CD8-positive, alpha-beta memory T cell (primary cell): ENCODE measurements at places on chromosomes 11 and 22.
A peak's percentile ranks its signal among the peaks of the same experiment; 100 is the strongest.

DNA sequence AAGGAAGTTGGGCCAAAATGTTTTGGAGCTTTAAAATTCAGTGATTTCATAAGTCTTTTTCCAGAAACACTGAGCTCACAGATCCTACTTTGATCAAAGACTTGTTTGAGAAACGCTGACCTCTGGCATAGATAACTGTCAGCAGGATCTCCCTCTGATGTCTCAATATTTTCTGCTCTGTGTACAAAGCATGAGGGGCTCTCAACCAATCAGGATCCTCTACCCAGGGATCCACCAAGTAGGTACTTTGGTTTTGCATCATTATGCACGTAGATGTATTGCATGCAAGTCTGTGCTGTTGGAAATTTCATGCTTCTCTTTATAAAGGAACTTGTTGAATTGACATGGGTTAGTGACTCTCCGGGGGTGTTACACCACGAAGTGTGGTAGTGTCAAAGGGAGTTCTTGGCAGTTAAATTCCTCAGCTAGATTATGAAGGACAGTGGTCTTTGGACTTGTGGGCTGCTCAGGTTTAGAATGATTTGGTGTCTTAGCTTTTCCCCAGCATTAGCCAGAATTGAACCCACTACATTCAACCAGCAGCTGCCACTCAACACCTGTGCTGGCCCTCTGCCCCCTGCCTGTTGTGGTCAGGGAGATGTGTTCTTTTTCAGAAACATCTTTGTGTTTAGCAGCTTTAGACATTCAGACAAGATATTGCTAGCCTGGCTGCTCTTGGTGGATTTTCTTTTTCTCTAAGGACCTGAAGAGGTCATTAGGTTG is 1.7 kb upstream of the DIXDC1 start:
- DNase-seq = no peak

DNA sequence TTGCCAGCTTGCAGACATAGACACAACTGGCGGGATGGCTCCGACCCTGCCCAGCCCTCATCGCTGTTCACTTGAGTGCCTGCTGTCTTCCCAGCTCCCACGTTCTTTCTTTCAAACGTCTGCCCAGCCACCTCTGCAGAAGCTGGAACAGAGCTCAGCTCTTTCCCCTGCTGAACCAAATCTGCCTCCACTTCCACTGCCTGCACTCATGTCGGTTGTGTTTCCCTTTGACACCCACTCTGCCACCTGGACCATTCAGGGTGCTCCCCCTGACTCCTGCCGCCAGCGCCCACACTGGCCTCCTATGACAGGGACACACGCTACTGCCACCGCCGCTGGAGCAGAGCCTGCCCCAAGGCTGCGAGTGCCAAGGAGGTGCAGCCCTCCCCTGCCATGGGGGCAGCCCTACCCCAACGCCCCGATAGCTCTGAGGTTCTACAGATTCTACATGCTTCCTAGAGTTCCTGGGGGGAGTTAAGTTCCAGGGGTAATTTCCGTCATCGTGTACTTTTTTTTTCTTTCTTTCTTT is 37.9 kb downstream of the TST start:
- no peak for DNase-seq

- no peak for DNase-seq
Measured at GRCh38 chr11:69504576-69505335, 23.3 kb downstream of the LINC01488 start.

DNA sequence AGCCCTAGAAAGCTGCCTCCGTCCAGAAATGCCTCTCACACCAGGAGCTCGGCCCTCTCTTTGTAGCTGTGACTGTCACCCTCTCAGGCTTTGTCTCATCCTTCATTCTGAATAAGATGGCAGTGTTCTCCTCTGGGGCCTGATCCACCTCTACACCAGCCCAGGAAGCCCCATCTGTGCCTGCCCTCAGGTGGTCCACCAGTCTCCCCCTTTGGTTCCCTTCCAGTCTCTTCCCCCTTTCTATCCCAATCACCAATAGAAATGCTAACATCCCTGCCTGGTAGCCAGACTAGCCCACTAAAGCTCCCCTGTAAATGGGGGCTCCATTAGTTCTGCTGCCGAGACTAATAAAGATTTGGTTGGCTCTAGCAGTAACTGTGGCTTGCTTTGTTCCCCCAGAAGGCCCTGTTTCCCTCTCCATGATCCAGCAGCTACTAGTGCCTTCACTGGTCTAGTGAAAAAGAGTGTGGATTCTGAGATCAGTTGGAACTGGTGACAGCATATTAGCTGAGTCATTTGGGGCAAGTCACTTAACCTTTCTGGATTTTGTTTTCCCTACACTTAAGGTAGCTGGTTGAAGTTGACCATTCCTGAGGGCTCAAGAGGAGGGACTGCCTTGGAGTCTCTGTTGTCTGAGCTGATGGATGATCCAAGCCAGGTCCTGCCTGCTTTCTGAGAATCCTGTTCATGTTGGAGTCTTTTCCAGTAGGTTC is 16.2 kb downstream of the PLEKHB1 start:
- no peak for DNase-seq

GRCh38 chr11:111624608-111625007 is 22.4 kb downstream of the SIK2 start:
- DNase-seq = no peak

DNA sequence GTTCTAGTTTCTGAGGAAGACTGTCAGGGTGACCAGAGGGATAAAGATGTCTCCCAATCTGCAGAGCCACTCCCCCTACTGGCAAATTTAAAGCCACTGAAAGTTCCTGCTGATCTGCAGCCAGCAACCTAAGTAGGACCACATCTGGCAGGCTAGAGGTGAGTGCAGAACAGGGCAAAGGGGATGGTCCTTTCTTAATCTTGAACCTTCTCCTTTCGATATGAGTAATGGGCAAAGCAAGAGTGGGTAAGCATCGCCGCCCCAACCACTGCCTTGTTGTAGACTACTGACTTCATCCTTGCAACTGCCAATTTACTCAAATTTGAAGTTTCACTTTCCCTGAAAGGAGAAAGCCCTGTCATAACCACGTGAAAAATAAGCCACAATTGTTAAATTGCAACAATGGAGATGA is 30.7 kb downstream of the SCUBE2 start:
- DNase-seq = no peak

DNA sequence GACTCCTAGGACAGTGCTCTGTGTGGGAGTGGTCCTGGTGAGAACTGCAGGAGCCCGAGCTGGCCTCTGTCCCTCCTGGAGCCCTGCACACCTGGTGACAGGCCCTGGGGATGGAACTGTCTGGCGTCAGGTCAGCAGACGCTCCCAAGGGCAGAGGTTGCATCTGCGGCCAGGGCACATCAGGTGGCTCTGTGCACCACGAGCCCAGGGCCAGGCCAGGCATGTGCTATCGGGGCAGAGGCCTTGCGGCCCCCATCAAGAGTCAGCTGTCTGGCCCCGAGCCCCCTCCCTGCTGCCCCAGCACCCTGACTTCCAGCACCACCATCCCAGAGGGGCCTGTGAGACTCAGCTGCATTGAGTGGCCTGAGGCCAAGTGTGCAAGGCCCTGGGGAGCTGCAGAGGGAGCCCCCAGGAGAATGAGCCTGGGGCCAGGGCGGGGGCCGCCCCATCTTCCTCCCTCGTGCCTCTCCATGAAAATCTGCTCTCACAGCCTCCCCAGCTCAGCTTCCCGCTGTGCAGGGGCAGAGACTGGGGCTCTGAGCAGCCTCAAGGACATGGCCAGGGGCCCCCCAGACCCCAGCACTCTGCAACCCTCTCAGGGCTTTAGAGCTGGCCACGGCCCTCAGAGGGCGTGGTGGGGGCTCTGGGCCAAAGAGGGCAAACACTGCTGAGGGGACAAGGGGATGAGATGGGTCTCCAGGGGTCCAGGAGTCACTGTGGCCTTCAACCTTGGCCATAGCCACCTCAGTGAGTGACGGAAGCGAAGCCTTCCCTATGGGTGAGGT is 56.4 kb downstream of the RTL6 start:
- no peak for DNase-seq

DNA sequence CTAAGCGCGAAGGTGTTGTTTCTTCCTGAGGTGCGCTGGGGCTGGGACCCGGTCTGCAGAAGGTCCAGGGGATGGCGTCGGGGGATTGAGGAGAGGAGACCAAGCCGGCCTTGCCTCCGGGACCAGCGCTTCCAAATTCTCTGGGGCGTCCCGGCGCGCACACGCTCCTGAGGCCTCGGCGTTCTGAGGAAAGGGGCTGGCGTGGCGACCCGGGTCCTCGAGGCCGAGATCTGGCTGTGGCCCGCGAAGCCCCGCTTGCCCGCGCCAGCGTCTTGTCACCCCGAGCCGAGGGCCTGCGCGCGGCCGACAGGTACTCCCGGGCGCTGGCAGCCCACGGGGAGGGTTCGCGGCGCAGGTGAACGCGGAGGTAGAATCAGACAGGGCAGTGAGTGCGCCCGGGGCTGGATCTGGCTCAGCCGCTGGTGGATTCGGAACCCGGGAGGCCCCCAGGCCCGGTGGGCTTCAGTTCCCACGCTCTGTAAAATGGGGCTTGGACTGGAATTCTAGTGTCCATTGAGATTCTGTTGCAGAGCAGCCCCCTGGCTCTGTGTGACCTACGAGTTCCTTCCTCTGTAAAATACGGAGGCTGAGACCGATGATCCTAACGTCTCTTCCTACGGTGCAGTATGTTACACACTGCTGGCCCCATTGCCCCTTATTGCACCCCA is 14.7 kb downstream of the SSH3 start:
- peak; percentile 64 for DNase-seq

- peak; percentile 67 for DNase-seq
Measured at GRCh38 chr22:29310863-29311339, 4.5 kb downstream of the GAS2L1 start.

DNA sequence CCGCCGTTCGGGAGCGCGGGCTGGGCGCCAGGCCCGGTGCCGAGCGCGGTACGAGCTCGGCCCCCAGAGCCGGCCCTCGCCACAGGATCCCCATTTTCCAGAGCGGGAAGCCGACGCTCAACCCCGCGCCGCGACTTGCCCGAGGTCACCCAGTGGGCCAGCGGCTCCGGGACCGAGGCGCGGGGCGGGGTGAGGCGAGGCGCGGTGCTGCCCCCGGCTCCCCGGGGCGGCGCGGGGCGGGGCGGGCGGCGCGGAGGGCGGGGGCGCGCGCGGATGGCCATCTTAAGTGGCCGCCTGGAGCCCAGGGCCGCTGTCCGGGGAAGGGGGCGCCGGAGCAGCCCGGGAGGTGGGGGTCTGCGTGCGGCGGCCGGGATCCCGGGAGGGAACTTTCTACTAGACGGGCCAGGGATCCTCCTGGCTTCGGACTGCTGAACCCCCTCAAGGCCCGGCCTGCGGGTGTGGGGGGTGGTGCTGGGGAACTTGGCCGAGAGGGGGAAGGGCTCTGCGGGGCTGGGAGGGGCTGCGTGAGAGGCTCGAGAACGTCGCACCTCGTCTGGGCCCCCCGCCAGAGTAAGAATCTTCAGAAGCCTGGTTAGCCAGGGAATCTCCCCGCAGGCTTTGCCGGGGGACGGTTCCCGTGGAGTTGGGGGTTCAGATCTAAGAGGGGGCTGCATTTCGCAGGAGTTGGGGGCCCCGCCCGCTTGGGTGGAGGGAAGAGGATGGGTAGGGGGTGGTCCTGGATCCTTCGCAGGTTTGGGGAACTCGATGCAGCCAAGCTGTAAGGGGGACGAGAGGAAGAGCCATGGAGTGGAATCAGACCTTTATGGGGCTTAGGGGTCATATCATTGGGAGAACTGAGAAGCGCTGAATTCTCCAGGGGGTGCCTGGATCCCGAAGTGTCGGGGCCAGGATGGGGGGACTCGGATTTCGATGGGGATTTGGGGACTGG is 678 bp upstream of the INPPL1 start:
- peak; percentile 52 for DNase-seq

- DNase-seq = no peak
Measured at GRCh38 chr11:12724301-12725054, 50.3 kb downstream of the TEAD1 start.

DNA sequence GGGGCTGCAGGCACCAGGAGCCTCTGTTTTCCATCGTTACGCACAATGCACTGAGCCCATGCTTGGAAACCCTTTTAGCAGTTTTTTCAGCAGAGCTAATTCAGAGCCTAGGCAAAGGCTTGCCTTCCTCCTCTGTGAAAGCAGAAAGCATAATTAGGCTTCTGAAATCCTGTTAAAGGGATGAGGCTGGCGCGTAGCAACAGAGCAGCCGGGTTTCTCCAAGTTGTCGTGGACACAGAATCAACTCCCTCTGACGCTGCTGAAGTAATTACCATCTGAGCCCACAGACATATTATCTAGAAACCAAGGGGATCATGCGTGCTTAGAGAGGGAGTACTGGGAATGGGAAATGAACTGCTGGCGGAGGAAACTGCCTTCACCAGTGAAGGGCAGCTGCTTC is 85.4 kb downstream of the MYO18B start:
- no peak for DNase-seq

DNA sequence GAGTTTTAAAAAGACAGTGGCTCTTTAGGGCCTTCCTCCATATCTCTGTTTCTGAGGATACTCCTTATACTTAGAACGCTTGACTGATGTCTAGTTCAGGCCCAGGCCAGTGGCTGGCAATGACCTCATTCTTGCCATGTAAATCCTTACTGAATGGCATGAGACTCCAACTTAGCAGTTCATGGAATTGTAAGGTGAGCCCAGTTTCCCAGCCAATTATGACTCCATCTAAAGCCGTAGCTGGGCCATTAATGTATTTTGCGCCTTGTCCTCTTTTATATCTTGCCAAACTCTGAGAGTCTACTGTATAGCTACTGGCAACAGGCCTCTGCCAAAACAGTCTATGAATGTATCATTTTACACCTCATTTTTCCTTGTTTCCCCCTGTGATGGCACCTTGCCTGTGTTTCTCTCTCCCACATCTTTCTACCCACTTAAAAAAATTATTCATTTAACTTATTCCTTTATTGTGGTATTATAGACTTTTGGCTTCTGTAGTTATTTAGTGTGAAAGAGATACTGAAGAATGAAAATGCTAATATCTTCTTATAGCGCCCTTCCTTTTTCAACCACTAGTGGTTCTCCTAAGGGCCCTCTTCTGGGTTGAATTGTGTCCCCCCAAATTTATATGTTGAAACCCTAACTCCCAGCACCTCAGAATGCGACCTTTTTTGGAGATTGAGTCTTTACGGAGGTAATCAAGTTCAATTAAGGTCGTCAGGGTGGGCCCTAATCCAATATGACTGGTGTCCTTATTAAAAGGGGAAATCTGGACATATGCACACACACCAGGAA is 67.4 kb downstream of the ZNRF3 start:
- DNase-seq = no peak

DNA sequence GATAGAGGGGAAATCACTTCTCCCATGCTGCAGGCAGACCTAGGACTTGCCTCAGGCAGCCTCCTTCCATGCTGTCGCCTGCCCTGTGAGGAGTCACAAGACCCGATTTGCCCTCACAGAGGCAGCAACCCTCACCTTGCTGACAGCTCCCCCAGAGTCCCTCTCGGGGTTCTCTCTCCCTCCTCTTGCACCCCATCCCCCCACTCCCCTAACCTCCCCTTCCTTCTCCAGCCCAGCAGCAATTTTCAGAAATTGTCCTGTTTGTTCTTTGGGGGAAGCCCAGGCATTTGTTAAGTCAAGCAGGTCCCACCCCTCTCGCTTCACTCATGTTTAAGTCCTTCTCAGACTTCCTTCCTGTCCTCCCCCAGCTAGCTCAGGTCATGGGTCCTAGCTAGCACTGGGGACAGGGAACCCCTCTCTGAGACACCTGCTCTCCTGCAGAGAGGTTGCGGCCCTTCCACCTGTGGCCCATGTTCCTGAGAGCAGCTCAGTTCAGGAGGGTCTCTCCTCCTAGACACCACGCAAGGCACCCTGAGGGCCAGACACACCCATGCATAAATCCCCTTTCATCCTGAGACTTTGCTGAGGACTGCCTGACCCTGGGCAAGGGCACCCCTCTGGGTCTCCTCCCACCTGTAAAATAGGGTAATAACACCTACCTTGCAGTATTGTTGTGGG is 6.3 kb upstream of the FXYD2 start:
- DNase-seq = peak; percentile 47
